ENCODE measurements at places on chromosomes 11 and 22.

- no peak for DNase-seq
Observed at GRCh38 chr22:25403284-25403810, 161.1 kb upstream of the GRK3 start.

DNA sequence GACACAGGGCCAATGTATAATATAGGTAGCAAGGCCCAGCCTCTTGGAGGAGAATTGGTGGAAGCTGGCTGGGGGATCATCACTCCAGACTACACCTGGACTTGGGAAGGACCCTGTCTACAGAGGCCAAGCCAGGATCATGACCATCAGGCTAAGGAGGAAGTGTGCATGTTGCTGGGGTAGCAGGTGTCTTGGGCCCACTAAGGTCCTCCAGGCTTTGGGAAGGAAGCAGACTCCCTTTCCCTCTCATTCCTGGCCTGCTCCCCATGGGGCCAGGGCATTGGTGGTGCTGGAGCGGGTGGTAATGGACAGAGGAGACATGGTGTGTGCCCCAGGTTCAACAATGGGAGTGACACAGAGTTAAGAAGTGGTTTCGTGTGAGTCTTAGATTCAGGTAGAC lies 16.0 kb upstream of the TUB start:
- no peak for DNase-seq

DNA sequence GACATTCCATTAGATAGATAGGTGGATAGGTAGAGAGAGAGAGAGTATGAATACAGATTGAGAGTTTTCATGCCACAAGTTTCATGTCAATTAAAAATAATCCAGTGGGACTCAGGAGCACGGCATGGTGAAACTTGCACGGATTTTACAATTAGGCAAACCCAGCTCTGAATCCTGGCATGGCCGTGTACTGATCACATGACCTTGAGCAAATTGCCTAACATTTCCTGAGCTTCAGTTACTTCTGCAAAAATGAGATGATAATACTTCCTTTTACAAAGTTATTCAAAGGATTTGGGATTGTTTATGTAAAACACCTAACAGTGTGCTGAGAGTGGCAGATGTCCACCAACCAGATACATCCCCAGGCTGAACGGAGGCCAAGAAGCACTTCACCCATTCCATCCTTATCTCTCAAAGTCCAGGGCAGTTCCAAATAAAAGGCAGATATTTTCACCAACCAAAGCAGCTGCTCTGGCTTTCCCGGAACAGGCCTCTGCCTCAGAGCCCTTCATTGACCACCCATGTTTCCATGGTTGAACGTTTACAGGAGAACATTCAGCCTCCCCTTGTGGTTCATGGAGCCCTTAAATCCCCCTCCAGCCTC lies 17.9 kb downstream of the APLNR start:
- no peak for DNase-seq

DNA sequence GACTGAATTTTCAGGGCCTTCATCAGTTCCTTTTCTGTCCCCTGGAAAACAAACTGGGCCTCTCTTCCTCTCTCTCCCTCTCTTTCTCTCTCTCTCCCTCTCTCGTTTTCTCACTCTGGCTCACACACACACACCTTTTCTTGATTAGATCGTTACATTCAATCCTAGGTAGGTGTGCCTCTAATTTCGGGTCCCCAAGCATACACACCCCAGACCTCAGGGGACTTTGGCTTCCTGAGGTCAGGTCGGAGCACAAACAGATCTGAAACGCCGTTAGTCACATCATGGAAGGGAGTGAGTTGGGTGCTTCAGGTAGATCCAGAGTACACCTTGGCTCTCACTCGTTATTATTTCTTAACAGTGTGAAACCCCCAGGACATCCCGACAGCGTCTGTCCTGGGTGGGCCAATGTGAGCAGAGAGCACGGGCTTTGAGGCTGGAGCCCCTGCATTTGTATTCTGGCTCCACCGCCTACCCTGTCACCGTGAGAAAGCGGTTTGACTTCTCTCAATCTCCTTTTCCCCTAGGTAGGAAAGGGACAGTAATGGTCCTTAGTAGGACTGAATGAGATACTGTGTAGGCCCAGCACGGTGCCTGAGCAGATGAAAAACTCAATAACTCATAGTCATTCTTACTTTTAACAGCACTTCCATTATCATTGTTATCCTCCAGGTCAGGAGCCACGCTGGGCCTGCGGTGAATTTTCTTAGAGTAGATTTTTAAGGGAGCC lies 37.3 kb upstream of the POU2AF1 start:
- DNase-seq = no peak

GRCh38 chr11:58433638-58434203 lies 5.8 kb upstream of the OR5B2 start:
- DNase-seq = no peak

GRCh38 chr11:12392672-12393071 lies 15.3 kb downstream of the PARVA start:
- no peak for DNase-seq

GRCh38 chr11:12149672-12150225 lies 39.4 kb downstream of the MICAL2 start:
- DNase-seq = no peak
